GM23338 (cell line): ENCODE measurements at places on chromosomes 6 and 20. TPM values are rescaled to one million over a fixed set of nuclear protein-coding genes. Genes with fewer than 3 reads are reported as not detected.

GRCh38 chr20:61030130-61030529, 221.9 kb upstream of the CDH4 start:
- DNase-seq, result no peak

GRCh38 chr20:15240801-15241200, 903.4 kb upstream of the FLRT3 start:
- no peak for DNase-seq

DNA sequence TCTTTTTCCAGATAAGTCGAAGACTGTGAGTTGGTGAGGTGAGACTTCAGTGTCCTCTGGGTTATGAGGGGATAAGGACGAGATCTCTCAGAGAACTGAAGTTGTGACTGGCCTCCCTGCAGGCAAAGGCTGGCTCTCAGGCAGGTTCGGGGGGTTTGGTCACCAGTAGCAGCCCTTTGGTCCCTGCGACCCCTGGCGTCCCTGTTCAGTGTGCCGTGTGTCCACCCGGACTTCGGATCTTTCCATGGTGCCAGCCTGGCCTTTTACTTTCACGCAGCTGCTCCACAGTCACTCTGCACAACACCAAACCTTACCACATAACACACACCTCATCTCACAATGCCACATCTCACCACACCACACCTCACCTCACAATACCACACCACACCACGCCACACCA, 131.9 kb downstream of the ERMARD start:
- no peak for DNase-seq

- DNase-seq, result no peak
These were observed 701.9 kb upstream of the MAP3K7 start for GRCh38 chr6:91288741-91289140.

DNA sequence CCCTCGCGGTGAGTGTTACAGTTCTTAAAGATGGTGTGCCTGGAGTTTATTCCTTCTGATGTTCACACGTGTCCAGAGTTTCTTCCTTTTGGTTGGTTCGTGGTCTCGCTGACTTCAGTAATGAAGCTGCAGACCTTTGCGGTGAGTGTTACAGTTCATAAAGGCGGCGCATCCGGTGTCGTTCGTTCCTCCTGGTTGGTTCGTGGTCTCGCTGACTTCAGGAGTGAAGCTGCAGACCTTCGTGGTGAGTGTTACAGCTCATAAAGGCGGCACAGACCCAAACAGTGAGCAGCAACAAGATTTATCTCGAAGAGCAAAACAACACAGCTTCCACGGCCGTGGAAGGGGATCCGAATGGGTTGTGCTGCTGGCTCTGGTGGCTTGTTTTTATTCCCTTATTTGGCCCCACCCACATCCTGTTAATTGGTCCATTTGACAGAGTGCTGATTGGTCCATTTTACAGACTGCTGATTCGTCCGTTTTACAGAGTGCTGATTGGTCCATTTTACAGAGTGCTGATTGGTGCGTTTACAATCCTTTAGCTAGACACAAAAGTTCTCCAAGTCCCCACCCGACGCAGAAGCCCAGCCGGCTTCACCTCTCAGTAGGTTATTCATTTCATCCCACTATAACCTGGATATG, 48.2 kb upstream of the ARG1 start:
- no peak for DNase-seq

- no peak for DNase-seq
These were observed 238.9 kb downstream of the ERMARD start for GRCh38 chr6:169990095-169991030.

- no peak for DNase-seq
These were observed 47.8 kb downstream of the PSMB1 start for GRCh38 chr6:170505306-170505705.

DNA sequence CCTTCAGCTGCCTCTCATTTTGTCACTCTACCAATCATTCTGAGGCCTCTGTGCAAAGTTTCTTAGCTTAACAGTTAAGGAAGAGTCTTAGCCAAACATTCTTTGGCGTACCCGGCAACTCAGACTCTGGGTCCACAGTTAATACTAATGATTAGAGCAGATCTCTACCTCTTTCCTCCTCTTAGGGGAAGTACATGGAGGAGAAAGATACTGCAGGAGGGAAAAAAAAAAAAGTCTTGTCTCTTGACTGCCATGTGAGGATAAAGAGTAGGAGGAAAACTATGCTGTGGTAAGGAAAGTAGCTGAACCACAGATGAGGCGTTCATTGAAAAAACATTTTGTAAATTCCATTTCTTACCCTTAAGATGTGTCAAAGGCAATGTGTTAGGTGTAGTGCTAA, 44.0 kb upstream of the MARCKS start:
- DNase-seq, result no peak

- no peak for DNase-seq
These were observed 66.3 kb downstream of the RBM38 start for GRCh38 chr20:57457243-57458095.

DNA sequence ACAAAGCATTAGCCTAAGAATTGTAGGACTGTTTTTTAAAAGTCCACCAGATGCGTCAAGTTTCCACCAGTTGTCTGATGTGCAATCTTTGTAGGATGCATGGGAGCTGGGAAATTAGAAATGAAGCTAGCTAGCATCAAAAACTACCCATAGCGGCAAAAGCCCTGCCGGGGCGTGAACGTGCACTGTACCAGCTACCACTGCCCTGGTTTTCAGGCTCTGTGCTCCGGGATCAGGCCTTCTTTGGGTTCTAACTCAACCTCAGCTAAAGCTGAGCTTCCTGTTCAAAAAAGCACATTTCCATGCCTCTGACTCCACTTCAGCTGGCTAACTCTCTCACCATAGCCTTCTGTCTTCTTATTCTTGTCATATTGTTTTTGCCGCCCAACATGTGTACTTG, 26.9 kb upstream of the FUCA2 start:
- DNase-seq, result no peak

- DNase-seq, result no peak
These were observed 609.3 kb upstream of the CITED2 start for GRCh38 chr6:139983555-139984276.

DNA sequence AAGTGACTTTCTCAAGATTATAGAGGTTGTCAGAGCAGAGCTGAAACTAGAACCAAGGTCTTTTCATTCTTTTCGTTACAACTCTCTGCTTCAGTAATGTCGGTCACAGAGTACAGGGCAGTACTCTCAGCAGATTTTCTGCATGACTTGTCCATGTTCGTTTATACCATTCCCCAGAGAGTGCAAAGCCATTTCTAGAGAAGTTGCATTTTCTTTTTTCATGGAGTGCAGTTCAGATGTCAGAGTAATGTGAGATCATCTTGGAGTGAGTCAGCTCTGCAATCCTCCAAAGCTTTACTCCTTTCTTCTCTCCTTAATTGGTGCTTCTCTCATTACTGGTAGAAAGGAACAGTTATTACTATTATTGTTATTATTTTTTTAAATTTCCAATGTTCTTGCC, 115.6 kb upstream of the B3GAT2 start:
- DNase-seq, result no peak

DNA sequence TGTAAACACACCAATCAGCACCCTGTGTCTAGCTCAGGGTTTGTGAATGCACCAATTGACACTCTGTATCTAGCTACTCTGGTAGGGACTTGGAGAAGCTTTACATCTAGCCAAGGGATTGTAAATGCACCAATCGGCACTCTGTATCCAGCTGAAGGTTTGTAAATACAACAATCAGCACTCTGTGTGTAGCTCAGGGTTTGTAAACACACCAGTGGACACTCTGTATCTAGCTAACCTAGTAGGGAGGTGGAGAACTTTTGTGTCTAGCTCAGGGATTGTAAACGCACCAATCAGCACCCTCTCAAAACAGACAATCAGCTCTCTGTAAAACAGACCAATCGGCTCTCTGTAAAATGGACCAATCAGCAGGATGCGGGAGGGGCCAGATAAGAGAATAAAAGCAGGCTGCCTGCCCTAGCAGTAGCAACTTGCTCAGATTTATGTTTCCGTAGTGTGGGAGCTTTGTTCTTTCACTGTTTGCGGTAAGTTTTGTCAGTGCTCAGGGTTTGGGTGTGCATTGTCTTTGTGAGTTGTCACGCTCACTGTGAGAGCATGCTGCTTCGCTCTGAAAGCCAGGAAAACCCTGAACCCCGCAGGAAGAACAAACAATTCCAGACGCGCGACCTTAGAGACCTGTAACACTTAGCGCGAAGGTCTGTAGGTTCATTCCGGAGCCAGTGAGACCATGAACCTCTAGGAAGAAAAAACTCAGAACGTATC, 37.0 kb downstream of the RIOK1 start:
- DNase-seq, result no peak

DNA sequence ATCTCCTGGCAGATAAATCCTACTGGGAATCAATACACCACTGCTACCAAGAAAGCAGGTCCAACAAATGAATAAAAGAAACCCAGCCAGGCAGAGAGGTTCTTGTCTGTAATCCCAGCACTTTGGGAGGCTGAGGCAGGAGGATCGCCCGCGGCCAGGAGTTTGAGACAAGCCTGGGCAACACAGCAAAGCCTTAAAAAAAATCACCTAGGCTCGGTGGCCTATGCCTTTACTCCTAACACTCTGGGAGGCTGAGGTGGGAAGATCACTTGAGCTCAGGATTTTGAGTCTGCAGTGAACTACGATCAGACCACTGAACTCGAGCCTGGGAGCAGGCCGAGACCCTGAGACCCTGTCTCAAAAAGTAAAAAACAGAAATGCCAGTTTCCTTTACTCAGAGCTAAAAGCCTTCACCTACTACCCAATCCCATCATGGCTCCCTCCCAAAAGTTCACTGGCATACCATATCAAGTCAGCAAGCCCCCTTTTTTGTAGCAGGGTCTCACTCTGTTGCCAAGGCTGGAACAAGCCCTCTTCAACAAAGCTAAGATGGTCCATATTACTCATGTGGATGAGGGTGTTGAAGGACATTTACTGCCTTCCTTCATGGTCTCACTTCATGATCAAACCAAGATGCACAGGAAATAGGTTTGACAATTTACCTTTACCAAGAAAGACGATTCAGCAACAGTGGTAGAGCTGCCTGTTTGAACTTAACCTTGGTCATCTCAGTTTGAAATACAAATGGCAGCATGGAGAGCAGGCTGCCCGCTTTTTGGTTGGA, 5.3 kb downstream of the SNX5 start:
- DNase-seq, result no peak

- no peak for DNase-seq
These were observed 71.1 kb downstream of the TASP1 start for GRCh38 chr20:13567663-13568062.

- no peak for DNase-seq
These were observed 417.1 kb downstream of the CDC5L start for GRCh38 chr6:44804546-44805159.

GRCh38 chr6:51292659-51293058, 474.0 kb downstream of the TFAP2B start:
- no peak for DNase-seq

- no peak for DNase-seq
These were observed 13.6 kb downstream of the ARID1B start for GRCh38 chr6:156790711-156791319.

- no peak for DNase-seq
These were observed 184.5 kb upstream of the SLC24A3 start for GRCh38 chr20:19027971-19028370.

GRCh38 chr6:23637296-23637695, 488.7 kb upstream of the NRSN1 start:
- DNase-seq, result no peak

- no peak for DNase-seq
These were observed 3.9 kb downstream of the SYTL3 start for GRCh38 chr6:158653577-158654354.

The CRISP2 gene
- total RNA-seq, result 0.50 and 0.63 TPM in 2 replicates

The SOX12 gene
- total RNA-seq, result 29.0 and 32.0 TPM in 2 replicates

The DLK2 gene
- 0.16 and 0.21 TPM in 2 replicates for total RNA-seq

The ZNF184 gene
- total RNA-seq, result 7.7 and 10.6 TPM in 2 replicates

The ABHD16B gene
- not detected in 2 replicates for total RNA-seq

The CDSN gene
- 0.07 TPM in 1 of 2 replicates, not detected in the other for total RNA-seq

The C6orf58 gene
- not detected in 2 replicates for total RNA-seq

The FHL5 gene
- not detected in 2 replicates for total RNA-seq

The ULBP2 gene
- total RNA-seq, result 1.1 TPM in 1 of 2 replicates, not detected in the other

The BTNL2 gene
- not detected in 2 replicates for total RNA-seq

The GPX5 gene
- total RNA-seq, result not detected in 2 replicates

The C4A gene
- 0.97 and 2.4 TPM in 2 replicates for total RNA-seq

The PROKR2 gene
- 2.1 and 5.9 TPM in 2 replicates for total RNA-seq

The TMEM74B gene
- total RNA-seq, result 3.6 and 4.8 TPM in 2 replicates

The ID4 gene
- 7.0 and 8.2 TPM in 2 replicates for total RNA-seq

The COL10A1 gene
- total RNA-seq, result 0.28 TPM in 1 of 2 replicates, not detected in the other
